Daoy (cell line): ENCODE measurements at places on chromosomes 1 and 21.
A peak's percentile ranks its signal among the peaks of the same experiment; 100 is the strongest.

DNA sequence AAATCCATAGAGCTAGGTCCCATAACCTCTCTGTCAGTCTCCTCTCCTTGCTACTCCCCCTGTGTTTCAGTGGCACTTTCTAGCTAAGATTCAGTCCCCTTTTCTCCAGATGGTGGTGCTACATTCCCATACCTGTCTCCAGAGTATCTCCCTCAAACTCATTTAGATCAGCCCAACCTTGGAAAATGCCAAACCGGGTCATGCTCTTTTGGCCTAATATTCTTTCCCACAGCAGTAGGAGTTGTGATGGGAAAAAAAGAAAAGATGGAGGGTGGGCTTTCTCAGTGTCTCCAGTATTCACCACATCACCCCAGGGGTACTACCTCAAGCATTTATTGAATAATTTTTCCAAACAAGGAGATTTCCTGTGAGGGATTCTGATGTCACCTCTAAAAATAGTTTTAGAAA is 3.2 kb upstream of the RXFP4 start:
- peak; percentile 69 for DNase-seq

DNA sequence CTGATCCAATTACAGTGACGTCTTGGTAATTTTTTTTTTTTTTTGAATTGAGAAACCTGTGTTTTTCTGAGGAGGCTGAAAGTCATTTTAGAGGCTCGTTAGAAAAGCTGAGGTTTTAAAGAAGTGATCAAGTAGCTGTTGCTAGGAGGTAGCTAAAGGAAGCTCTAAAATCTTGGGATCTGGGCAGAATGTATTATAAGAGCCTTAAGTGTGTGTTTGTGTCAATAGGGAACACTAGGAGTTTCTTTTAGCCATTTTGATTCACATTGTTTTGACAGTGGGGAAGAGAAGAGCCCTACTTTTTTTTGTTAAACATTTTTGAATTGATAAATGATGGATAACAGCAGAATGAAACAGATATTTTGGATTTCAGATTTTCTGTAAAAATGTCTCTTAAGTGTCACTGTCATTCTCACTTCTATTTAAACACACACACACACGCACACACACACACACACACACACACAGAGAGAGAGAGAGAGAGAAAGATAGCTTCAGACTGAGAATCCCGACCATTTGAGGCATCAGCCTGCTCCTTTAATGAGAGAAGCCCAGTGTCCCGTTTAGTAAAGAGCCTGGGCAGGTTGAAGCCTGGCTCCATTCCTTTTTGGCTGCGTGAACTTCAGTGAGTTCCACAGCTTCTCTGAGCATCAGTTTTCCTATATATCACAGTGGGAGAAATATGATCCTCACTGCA is 79.1 kb upstream of the GPR88 start:
- no peak for DNase-seq

GRCh38 chr1:48030211-48030610 is 33.0 kb upstream of the TRABD2B start:
- DNase-seq = no peak

DNA sequence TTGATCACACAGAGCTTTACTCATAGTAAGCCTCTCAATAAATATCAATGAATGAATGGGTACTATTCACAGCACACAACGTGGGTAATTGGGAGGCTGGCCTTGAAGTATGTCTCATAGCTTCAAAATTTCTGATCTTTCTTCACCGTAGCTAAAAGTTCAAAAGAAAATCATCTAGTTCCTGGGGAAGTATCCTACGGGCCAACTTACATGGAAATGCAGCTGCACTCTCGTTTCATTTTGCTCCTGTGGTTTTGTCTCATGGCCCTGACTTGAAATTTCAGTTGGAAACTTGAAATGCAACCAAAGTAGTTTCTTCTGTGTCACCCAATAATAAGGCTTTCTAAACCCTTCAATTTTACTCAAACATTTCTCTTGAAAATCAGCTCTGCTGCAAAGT is 76.1 kb upstream of the CNIH3 start:
- DNase-seq = no peak

- no peak for DNase-seq
These were observed 209.6 kb upstream of the DPYD start for GRCh38 chr1:98130408-98130807.

DNA sequence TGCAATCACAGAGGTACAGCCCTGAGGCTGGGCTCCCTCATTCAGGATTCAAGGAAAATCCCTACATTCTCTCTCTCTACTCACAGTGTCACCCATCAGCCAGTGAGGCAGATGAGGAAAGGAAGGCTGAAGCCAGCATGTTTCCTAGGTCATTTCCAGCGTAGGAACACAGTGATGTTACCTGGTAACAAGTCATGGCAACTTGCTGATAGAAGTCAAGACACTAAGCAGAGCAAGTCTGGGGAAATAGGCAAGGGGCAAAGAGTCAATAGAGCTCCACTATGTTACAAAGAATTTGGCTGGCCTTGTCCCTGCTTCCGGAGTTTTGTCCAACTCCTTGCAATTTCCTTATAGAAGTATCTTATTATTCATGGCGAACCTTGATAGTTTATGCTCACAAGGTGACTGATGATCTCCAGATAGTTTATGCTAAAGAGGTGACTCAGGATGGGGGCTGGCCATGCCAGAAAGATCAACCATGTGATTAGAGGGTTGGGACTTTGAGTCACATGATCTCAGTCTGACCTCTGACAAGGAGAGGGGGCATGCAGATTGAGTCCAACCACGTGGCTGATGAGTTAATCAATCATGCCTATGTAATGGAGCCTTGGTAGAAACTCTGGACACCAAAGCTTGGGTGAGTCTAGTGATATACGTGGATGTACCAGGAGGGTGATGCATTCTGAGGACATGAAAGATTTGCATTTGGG is 51.1 kb downstream of the SUSD4 start:
- DNase-seq = no peak

- DNase-seq = no peak
These were observed 133.7 kb downstream of the DMRTA2 start for GRCh38 chr1:50289495-50289894.

- DNase-seq = no peak
These were observed 87.5 kb upstream of the WDR26 start for GRCh38 chr1:224521904-224522734.

GRCh38 chr1:231159963-231160761 is 1.7 kb upstream of the TRIM67 start:
- no peak for DNase-seq

DNA sequence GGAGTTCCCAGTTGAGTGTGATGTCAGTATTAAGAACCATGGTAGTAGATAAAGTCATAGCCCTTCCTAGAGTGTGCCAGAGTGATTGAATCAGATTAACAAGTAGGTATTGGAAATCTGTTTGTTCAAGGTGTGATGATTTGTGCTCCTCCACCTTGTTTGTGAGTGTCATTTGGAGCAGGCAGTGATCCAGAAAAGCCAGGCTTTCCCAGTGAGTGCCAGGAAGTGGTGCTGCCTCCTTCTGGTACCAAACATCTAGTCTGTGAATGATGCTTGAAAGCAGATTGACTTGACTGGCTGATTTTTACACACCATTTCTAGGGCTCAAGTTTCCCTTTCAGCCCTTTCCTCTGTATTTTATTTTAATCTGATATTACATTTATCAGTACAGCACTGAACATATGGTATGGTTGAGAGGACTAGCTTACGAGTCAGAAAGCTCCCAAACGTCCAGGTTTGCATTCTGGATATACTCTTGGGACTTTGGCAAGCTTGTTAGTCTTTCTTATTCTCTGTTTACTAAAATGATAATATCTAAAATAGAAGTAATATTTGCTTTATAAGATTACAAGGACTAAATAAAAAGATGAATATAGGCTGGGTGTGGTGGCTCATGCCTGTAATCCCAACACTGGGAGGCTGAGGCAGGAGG is 100.7 kb downstream of the PATJ start:
- no peak for DNase-seq

DNA sequence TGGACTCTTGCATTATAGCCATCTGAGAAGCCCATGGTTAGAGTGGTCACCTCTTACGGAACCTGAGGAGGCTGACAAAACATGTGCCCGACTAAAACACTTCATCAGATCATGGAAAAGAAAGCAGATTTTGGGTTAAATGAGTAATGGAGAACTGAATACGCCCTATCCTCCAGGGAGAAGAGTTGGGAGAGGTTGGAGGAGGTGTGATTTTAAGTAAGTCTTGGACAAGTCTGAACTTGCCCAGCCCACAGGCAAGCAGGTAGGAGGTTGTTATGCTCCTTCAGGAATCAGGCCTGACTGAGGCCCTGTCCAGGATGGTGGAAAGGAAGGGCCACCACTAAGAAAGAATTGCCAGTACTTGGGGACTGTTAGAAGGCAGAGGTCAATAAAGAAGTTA is 255.8 kb downstream of the TGFB2 start:
- no peak for DNase-seq

- no peak for DNase-seq
These were observed 9.0 kb downstream of the SH2D2A start for GRCh38 chr1:156807627-156808026.

- DNase-seq = peak; percentile 83
These were observed 12.7 kb downstream of the TFF2 start for GRCh38 chr21:42337830-42338728.

DNA sequence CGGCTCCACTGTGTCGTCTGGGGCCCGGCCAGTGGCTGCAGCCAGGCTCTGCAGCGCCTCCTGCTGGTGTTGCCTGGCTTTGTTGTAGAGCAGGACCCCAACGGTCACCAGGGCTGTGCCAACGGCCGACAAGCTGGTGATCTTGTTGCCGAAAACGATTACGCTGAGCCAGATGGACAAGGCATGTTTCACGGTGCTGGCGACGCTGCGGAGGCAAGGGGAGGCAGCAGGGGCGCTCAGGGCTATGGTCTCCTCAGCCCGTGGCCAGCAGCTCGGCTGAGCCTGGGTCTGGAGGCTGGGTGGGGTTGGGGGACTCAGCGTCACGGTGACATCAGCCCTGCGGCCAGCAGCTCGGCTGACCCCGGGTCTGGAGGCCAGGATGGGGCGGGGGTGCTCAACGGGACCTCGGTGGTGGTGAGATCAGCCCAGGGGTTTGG is 7.0 kb upstream of the CDK11B start:
- DNase-seq = no peak

DNA sequence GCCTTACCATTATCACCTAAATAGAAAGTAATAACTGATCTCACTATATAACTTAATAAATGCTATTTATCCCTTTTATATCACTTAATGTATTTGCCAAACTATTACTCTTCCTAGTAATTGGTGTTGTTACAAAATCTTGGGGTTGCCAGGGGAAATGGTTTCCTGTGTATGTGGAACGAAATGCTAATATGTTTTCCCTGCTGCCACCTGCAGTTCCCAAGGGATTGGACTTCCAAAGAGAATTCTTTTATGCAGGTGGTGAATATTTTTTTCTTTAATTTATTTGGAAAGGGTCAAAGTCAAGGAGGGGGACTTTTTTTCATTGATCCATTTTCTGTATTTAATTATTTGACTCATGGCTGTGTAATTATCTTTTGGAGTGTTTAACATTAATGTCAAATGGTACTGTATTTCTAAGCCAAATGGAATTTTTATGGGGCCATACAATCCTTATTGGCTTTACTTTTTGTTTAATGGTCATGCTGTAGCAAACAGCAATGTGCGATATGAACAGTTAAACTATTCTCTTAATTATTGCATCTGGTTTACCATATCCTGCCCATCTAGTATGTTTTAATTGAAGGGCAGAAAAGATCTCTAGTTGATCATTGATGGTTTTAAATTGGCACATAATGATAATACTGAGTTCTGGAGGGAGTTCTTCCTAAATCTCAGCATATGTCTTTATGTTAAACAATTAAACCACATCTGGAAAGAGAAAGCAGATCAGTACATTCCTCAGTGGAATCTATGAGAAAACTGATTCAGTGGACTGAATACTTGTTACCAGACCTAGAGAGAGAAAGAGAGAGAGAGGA is 486.3 kb downstream of the TTLL7 start:
- peak; percentile 6 for DNase-seq

DNA sequence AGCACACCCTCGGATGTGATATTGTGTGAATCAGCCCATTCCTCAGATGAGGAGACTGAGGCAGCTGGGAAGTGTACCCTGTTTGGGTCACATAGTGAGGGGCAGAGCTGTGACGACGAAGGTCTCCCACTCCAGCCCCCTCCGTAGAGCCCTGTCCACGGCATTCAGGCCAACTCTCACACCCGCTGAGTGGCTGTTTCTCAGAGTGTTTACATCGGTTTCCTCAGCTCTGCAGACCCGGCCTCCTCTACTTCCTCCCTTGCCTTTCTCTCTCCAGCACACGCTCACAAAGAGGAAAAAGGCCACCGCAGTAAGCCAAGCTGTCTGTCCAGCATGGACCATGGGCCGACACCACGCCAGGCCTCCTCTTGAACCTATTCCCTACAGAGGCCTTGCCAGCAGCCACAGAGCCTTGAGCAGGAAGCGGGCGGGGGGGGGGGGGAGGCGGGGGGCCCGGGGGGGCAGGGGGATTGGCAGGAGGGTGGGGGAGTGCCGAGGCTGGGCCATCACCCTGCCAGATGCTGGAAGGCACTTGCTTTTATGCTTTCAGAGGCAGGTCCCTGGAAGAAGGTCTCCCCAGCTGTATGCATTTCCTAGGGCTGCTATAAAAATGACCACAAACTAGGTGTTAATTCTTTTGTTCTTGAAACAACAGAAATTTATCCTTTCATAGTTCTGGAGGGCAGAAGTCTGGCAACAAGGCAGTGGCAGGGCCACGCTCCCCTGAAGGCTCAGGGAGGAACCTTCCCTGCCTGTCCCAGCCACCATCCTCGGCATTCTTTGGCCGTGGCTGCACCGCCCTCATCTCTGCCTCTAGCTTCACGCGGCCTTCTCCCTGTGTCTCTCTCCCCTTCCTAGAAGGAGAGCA is 178.4 kb downstream of the PSMG1 start:
- peak; percentile 35 for DNase-seq

DNA sequence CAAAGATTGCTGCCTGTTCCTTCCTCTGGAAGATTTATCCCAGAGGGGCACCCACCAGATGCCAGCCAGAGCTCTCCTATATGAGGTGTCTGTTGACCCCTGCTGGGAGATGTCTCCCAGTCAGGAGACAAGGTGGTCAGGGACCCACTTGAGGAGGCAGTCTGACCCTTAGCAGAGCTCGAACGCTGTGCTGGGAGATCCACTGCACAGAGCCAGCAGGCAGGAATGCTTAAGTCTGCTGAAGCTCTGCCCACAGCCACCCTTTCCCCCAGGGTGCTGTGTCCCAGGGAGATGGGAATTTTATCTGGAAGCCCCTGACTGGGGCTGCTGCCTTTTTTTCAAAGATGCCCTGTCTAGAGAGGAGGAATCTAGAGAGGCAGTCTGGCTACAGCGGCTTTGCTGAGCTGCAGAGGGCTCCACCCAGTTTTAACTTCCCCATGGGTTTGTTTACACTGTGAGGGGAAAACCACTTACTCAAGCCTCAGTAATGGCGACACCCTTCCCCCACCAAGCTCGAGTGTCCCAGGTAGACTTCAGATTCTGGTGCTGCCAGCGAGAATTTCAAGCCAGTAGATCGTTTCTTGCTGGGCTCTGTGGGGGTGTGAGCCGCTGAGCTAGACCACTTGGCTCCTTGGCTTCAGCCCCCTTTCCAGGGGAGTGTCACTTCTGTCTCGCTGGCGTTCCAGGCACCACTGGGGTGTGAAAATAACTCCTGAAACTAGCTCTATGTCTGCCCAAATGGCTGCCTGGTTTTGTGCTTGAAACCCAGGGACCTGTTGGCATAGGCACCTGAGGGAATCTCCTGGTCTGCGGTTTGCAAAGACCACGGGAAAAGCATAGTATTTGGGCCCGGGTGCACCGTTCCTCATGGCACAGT is 51.1 kb upstream of the PDC start:
- DNase-seq = peak; percentile 71

- DNase-seq = peak; percentile 67
These were observed at the start of gene PSEN2 for GRCh38 chr1:226870401-226871279. Gene PSEN2 (plus strand): TSS chr1:226870616. CDS start chr1:226881908, 11,292 bp downstream.

GRCh38 chr1:77991638-77992037 is 12.8 kb upstream of the FUBP1 start:
- no peak for DNase-seq

- DNase-seq = no peak
These were observed 8.8 kb upstream of the C1orf115 start for GRCh38 chr1:220681220-220681880.

- DNase-seq = peak; percentile 63
These were observed 720 bp upstream of the TMCC2 start for GRCh38 chr1:205226868-205227583.
